ENCODE measurements at places on chromosomes 1 and 21. TPM values are rescaled to one million over a fixed set of nuclear protein-coding genes. Genes with fewer than 3 reads are reported as not detected.

DNA sequence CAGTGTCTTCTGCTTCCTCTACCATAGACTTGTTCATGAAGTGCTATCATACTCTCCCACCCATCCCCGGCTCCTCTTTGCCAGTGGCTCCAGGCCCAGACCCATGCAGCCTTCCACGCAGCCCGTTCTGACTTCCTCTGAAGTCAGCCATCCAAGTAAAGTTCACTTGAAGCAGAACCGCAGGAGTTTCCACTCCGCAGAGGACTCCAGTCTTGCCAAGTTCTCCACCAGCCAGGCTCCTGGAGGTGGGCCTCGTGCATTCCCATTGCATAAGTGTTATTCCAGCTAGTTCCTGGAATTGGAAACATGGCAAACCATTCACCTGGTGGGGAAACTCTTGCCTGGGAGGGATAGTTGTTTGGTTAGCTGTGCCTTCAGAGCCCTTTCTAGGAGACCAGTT lies 185.1 kb downstream of the PLPP3 start:
- no peaks in the 10 kb centered on the region for H3K27me3 ChIP-seq
- no peaks in the 10 kb centered on the region for H3K36me3 ChIP-seq
- no peak overlapping the region for H3K4me3 ChIP-seq
- peaks cover 11% of the 10 kb centered on the region for H3K4me1 ChIP-seq
- no peak for DNase-seq
- H3K27ac ChIP-seq, result no peak overlapping the region

GRCh38 chr1:11740258-11741192 lies 4.6 kb downstream of the AGTRAP start:
- H3K27me3 ChIP-seq, result peaks cover 4% of the 10 kb centered on the region
- no peak for DNase-seq
- no peak overlapping the region for H3K4me3 ChIP-seq
- no peaks in the 10 kb centered on the region for H3K36me3 ChIP-seq

- H3K36me3 ChIP-seq, result no peaks in the 10 kb centered on the region
- peaks cover 3% of the 10 kb centered on the region for H3K27me3 ChIP-seq
- no peak overlapping the region for H3K27ac ChIP-seq
Observed at GRCh38 chr1:154463512-154463990, 38.5 kb upstream of the TDRD10 start.

DNA sequence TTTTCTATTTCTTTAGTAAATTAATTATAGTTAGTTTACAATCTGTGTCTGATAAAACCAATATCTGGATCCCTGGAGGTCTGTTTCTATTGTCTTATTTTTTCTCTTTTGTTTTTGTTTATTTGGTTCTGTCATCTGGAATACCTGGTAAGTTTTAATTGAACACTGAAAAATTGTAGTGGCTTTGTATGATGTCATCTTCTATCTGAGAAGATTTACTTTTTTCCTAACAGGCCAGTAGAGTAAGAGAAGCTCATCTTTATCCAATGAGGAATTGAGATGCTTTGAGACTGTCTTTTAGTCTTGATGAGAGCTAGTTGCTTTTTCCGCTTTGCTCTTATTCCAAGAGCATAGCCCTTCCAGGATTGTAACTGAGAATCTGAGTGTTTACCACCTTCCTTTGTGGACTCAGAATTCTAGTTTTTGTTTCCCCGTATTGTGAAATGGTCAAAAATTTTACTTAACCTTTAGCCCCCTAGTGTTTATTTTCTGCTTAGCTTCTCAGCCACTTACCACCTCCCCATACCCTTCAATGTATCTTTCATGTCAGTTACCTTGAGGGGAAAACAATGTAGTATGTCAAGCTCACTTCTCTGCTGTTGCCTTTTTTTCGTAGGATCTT lies 25.0 kb downstream of the PTGFRN start:
- no peak overlapping the region for H3K4me3 ChIP-seq
- peak overlapping the region; percentile 1 for H3K27ac ChIP-seq
- H3K4me1 ChIP-seq, result peaks cover 6% of the 10 kb centered on the region

Gene ARMH1
- 4.9 TPM for total RNA-seq

- peaks cover 2% of the 10 kb centered on the region for H3K27me3 ChIP-seq
- H3K36me3 ChIP-seq, result peaks cover 21% of the 10 kb centered on the region
- no peak overlapping the region for H3K4me3 ChIP-seq
- no peak for DNase-seq
- H3K27ac ChIP-seq, result no peak overlapping the region
Observed at GRCh38 chr21:44496564-44497550, 41.5 kb downstream of the LRRC3 start.

Gene OR6K3
- total RNA-seq, result not detected

Gene PRPF38B
- total RNA-seq, result 52.2 TPM

DNA sequence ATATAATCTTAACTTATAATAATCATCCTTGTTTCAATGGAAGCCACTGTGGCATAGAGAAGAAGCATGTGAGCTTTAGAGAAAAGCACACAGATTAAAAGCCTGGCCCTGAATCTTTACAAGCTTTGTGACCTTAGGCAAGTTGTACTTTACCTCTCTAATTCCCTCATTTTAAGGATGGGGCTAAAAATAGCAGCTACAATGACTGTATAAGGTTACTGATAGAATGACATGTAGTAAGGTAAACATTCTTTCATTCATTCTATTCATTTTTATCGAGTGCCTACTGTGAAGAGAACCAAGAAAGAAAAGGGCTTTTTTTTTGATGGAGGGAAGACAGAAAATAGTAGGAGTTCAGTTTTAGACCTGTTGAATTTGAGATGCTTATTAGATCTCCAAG lies 25.6 kb downstream of the CDKN2C start:
- no peaks in the 10 kb centered on the region for H3K36me3 ChIP-seq
- H3K4me3 ChIP-seq, result no peak overlapping the region
- no peaks in the 10 kb centered on the region for H3K4me1 ChIP-seq

Gene PAQR6
- 10.8 TPM for total RNA-seq

Gene KRTAP22-2
- total RNA-seq, result not detected

GRCh38 chr1:32981003-32981901 lies 16.6 kb upstream of the RNF19B start:
- no peak overlapping the region for H3K4me3 ChIP-seq
- no peaks in the 10 kb centered on the region for H3K4me1 ChIP-seq
- no peak overlapping the region for H3K27ac ChIP-seq
- H3K27me3 ChIP-seq, result peaks cover 3% of the 10 kb centered on the region

DNA sequence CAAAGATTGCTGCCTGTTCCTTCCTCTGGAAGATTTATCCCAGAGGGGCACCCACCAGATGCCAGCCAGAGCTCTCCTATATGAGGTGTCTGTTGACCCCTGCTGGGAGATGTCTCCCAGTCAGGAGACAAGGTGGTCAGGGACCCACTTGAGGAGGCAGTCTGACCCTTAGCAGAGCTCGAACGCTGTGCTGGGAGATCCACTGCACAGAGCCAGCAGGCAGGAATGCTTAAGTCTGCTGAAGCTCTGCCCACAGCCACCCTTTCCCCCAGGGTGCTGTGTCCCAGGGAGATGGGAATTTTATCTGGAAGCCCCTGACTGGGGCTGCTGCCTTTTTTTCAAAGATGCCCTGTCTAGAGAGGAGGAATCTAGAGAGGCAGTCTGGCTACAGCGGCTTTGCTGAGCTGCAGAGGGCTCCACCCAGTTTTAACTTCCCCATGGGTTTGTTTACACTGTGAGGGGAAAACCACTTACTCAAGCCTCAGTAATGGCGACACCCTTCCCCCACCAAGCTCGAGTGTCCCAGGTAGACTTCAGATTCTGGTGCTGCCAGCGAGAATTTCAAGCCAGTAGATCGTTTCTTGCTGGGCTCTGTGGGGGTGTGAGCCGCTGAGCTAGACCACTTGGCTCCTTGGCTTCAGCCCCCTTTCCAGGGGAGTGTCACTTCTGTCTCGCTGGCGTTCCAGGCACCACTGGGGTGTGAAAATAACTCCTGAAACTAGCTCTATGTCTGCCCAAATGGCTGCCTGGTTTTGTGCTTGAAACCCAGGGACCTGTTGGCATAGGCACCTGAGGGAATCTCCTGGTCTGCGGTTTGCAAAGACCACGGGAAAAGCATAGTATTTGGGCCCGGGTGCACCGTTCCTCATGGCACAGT lies 51.1 kb upstream of the PDC start:
- no peak overlapping the region for H3K4me3 ChIP-seq
- no peak for DNase-seq
- H3K27me3 ChIP-seq, result peaks cover 5% of the 10 kb centered on the region
- H3K27ac ChIP-seq, result no peak overlapping the region
- no peaks in the 10 kb centered on the region for H3K4me1 ChIP-seq
- no peaks in the 10 kb centered on the region for H3K36me3 ChIP-seq

DNA sequence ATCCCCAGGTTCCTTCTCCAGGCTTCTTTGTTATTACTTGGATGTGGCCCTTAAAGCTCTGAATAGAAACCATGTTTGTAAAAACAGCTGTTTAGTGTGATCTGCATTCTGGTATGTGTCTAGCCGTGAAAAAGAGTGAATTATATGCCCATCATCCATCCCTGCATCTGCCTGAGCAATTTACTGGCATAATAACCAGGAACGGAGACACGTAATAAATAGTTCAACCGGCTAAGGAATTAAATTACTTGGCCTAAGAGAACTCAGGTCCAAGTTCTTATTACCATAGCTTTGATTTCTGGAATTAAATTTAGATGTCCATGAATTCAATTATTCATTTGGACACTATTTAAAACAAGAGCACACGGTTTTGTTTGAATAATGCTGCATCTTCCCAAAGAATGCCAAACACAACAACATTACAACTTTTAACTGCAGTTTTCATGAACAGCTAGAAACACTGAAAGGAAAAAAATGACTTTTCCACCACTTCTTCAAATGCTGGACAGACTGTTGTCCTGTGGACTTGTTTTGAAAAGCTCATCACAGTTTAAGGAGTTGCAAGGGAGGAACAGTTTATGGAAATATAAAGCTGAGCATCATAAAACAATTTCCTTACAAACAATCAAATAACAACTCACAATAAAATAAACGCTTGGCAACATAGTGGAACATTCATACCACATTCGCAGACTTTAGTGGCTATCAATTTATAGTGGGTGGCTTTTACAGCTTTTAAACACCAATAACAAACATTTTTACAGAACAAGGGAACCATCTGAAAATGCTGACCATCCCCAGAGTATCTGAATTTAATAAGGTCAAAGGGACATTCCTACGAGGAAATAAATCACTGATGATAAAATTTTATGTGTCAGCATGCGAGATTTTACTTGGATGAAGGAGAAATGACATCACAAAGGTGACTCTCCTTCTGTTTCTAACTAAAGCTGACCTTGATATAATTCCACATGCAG lies 144.7 kb downstream of the APP start:
- H3K4me3 ChIP-seq, result no peak overlapping the region
- peaks cover 5% of the 10 kb centered on the region for H3K27me3 ChIP-seq
- H3K4me1 ChIP-seq, result peaks cover 6% of the 10 kb centered on the region
- no peak for DNase-seq
- no peak overlapping the region for H3K27ac ChIP-seq

DNA sequence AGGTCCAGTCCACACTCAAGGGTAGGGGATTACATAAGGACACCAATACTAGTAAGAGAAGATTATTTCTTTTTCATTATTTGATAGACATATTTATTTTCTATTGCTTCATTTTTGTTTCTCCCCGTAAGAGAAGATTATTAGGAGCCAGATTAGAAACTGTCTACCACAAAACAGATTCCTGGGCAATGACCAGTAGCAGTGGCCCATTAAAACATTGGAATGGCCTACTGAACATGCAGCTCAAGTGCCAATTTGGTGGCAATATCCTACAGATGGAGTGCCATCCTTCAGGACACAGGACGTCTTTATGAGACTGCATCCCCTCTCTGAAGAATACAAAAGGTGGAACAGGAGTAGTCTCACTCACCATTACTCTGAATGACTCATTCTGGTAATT lies 34.0 kb upstream of the ARHGAP29 start:
- DNase-seq, result no peak
- no peaks in the 10 kb centered on the region for H3K27me3 ChIP-seq
- H3K4me3 ChIP-seq, result no peak overlapping the region
- no peak overlapping the region for H3K27ac ChIP-seq
- H3K36me3 ChIP-seq, result no peaks in the 10 kb centered on the region

DNA sequence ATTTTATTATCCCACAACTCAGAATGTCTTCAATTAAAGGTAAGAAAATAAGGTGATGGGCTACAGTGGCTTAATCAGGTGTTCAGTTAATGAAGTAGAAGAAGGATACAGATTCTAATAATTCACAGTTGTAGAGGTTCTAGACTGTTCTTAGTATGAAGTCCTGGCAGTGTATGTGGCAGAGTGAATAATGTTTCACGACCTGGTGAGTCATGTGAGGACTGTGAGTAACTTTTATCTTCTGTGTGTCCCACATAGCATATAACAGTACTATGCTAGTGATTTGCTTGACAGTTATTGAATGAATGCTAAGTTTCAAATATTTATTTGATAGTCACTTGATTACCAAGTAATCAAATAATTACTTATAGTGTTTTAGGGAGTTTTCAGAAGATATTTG lies 20.0 kb downstream of the SLC16A4 start:
- H3K4me3 ChIP-seq, result no peak overlapping the region
- no peak overlapping the region for H3K27ac ChIP-seq
- peaks cover 2% of the 10 kb centered on the region for H3K27me3 ChIP-seq
- no peaks in the 10 kb centered on the region for H3K36me3 ChIP-seq
- no peaks in the 10 kb centered on the region for H3K4me1 ChIP-seq

- no peaks in the 10 kb centered on the region for H3K27me3 ChIP-seq
- no peaks in the 10 kb centered on the region for H3K4me1 ChIP-seq
- H3K4me3 ChIP-seq, result no peak overlapping the region
- no peak for DNase-seq
- no peak overlapping the region for H3K27ac ChIP-seq
Observed at GRCh38 chr1:78303620-78304019, 187.2 kb upstream of the PTGFR start.

Gene GPR52
- 1.1 TPM for total RNA-seq

GRCh38 chr1:156865258-156865657 lies 4.6 kb downstream of the NTRK1 start:
- H3K4me1 ChIP-seq, result peaks cover 57% of the 10 kb centered on the region
- peaks cover 15% of the 10 kb centered on the region for H3K27me3 ChIP-seq
- H3K36me3 ChIP-seq, result no peaks in the 10 kb centered on the region
- H3K4me3 ChIP-seq, result peak overlapping the region; percentile 72
- peak overlapping the region; percentile 87 for H3K27ac ChIP-seq

- no peaks in the 10 kb centered on the region for H3K36me3 ChIP-seq
- H3K27ac ChIP-seq, result no peak overlapping the region
- H3K4me3 ChIP-seq, result no peak overlapping the region
Observed at GRCh38 chr1:22140694-22141093, 2.2 kb downstream of the WNT4 start.

All from glutamatergic neuron (in vitro differentiated cells).